ENCODE measurements at places on chromosomes 16 and 17.

GRCh38 chr17:39626171-39627046, at the start of gene PPP1R1B:
TSS of gene PPP1R1B (plus strand) at chr17:39626952. CDS start at chr17:39627393, 441 bp downstream.
- no peak for DNase-seq

GRCh38 chr16:50322333-50322732, 46.5 kb downstream of the BRD7 start:
- DNase-seq: no peak

DNA sequence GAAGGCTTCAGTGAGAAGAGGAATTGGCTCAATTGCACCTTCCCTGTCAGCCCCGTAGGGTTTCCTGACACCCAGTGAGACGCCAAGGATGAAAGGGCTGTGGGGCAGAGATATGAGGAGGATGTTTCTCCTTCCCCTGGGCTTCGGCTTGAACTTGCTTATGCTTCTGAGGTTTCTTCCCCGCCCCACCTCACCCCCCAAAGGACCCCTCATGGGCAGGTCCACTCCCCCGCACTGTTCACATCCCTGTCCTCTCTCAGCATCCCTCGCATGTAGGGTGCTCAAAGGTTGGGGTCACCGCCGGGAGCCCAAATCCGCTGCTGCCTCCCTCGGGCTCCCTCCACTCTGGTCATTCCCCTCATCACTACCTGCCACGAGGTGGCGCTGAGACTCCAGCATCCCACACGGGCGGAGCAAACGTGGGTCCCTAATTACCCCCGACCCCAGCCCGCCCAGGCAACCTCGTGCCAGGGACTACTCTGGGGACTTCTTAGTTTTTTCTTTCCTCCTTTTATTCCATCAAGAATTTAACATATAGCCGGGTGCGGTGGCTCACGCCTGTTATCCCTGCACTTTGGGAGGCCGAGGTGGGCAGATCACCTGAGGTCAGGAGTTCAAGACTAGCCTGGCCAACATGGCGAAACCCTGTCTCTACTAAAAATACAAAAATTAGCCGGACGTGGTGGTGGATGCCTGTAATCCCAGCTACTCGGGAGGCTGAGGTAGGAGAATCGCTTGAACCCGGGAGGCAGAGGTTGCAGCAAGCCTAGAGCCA, 3.3 kb upstream of the TRARG1 start:
- no peak for DNase-seq

GRCh38 chr16:55735120-55735781, 79.5 kb downstream of the SLC6A2 start:
- DNase-seq: no peak

- no peak for DNase-seq
These were observed 37.5 kb downstream of the DHRS7B start for GRCh38 chr17:21164216-21164615.

- DNase-seq: no peak
These were observed 6.2 kb downstream of the C16orf89 start for GRCh38 chr16:5059386-5060072.

- no peak for DNase-seq
These were observed 9.3 kb downstream of the ZACN start for GRCh38 chr17:76088041-76088867.

- DNase-seq: no peak
These were observed 25.9 kb upstream of the LITAF start for GRCh38 chr16:11612665-11613025.
